Dermis microvascular lymphatic vessel endothelial cell (primary cell): ENCODE measurements at places on chromosomes 11 and 22. TPM values are rescaled to one million over a fixed set of nuclear protein-coding genes. Genes with fewer than 3 reads are reported as not detected.

Gene LARGE1
- 2.4 and 6.6 TPM in 2 replicates for total RNA-seq

Gene SLC37A2
- total RNA-seq = 0.90 and 1.1 TPM in 2 replicates

Gene TENM4
- total RNA-seq = under 0.01 and 0.13 TPM in 2 replicates

Gene GAL3ST3
- total RNA-seq = 0.26 and 0.38 TPM in 2 replicates

Gene BAIAP2L2
- 0.25 TPM in 1 of 2 replicates, not detected in the other for total RNA-seq

- DNase-seq = no peak
Measured at GRCh38 chr11:24238771-24239645, 257.8 kb upstream of the LUZP2 start.

DNA sequence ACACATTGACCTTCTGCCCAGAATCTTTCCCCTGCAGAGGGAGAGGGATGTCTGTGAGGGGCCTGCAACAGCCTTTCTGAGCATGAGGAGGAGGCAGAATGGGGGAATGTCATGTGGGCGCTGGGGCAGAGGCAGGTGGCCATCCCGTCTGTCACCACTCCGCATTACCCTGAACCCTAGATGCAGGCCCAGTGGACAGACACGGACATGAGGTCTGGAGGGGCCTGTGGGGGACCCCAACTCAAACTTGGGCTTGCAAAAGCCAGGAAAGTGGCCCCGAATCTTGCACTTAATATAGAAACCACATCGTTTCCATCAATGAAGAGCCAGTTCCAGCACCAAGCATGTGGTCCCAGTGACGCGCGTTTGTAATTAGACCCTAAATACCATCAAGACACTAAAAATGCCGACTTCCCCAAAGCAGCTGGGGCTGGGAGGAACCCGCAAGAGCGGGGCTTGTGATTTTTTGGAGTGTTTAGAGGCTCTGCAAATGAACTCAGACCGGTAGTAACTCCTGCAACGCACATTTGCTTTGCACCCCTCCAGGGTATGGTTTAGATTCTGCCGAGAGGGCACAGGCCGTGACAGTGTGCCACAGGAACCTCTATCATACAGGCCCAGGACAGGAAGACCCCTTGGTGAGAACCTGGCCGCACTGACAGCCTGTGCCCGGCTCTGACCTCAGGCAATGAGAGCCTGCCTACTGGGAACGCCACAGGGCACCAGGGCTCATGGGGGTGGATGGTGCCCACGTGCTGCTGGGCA, 109.3 kb downstream of the CTTN start:
- DNase-seq = no peak

GRCh38 chr11:121152764-121153163, 51.7 kb downstream of the TECTA start:
- DNase-seq = no peak

- DNase-seq = peak; percentile 62
Measured at GRCh38 chr11:74024261-74025029, 15.6 kb upstream of the UCP3 start.

DNA sequence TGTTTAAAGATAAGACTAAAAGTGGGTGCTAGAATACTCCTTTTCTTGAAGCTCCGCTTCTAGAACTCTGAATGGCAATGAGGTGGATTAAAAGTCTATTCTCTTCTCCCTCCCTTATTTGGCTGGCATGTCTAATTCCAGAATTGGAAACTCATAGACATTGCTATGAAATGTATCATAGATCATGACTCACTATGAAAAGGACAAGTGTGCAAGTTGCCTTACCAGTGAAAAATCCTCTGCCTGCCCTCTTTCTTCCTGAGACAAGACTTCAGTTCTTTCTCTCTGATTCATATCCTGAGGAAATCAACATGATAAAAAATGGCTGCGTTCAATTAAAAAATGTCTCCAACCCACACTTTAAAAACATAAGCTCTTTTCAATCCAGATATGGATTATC, 73.2 kb upstream of the BLID start:
- peak; percentile 94 for DNase-seq

GRCh38 chr11:46026606-46027293, 94.5 kb downstream of the PHF21A start:
- DNase-seq = no peak

DNA sequence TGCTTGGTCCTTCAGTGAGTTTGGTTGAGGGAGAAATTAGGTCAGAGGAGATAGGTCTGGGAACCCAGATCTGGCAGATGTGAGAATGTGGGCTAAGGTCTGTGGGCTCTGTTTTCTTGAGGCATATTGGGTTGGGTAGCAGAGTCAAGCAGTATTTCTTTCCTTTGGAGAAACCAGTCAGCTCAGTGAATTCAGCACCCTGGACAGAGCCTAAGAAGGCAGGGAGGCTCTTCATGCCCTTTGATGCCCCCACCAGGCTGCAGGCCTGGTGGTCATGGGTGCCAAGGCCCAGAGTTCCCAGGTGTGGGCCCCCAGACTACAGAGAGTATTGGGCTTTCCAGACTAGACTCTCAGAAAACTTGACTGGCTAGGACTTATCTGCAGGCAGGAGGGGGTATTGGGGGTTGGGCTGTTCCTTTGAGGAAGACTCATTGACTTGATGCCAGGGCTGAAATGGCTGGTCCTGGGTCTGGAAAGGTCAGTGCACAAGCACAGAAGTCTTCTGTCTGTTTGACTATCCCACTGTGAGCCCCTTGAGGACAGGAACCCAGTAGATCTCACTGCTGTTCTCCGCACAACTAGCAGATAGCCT, 45.3 kb upstream of the NECTIN1 start:
- DNase-seq = peak; percentile 30

DNA sequence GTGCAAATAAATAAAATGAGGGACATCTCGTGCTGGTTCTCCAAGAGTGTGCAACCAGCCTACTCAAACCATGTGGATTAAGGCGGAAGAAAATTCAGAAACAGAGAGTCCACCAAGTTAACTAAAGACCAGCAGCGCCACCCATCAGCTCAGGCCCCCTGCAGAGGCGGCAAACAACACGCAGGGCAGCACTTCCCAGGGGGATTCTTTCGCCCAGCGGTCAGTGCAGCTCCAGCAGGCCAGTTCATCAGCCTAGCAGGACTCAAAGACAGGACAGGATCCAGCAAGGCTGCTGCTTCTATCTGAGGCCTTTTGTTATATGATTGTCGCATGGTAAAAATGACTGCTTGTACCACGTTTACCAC, 51.7 kb downstream of the PACSIN2 start:
- DNase-seq = no peak

- DNase-seq = no peak
Measured at GRCh38 chr11:128302425-128303186, 284.8 kb downstream of the ETS1 start.

DNA sequence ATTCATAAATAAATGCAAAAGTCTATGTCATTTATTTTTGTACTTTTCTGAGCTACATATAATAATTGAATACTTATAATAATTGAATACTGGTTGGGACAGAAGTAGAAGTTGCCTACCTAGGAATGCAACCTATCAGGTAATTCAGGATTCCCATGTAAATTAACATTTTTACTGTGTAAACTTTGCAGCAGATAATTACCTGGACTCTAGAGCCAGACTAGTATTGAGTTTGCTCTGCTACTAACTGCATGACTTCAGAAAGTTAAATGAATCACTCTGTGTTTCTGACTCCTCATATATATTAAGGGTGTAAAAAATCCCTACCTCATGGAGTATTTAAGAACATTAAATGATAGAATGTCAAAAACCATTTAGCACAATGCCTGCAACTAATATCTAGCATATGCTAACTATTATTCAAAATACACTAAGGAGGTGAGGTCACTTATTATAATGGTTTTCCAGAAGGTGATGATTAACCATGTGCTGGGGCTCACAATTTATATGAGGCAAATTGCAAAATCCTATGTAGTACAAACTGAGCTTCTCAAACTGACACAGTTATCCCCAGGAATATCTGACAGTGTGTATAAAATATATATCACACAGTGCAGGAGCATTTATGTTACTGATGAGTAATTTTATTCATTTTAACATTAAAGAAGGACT, 138.1 kb upstream of the ANO3 start:
- no peak for DNase-seq

DNA sequence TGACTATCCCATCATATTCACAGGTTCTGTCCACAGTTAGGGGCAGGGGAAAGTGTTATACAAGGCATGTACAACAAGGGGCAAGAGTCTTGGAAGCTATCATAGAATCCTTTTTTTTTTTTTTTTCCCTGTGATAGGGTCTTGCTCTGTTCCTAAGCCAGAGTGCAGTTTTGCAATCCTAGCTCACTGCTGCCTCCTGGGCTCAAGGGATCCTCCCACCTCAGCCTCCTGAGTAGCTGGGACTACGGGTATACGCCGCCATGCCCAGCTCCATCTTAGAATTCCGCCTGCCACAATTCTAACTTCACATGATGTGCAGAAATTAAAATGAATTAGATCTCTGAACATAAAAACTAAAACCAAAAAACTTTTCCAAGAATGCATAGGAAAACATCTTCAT, 31.7 kb downstream of the ZFTA start:
- DNase-seq = no peak

DNA sequence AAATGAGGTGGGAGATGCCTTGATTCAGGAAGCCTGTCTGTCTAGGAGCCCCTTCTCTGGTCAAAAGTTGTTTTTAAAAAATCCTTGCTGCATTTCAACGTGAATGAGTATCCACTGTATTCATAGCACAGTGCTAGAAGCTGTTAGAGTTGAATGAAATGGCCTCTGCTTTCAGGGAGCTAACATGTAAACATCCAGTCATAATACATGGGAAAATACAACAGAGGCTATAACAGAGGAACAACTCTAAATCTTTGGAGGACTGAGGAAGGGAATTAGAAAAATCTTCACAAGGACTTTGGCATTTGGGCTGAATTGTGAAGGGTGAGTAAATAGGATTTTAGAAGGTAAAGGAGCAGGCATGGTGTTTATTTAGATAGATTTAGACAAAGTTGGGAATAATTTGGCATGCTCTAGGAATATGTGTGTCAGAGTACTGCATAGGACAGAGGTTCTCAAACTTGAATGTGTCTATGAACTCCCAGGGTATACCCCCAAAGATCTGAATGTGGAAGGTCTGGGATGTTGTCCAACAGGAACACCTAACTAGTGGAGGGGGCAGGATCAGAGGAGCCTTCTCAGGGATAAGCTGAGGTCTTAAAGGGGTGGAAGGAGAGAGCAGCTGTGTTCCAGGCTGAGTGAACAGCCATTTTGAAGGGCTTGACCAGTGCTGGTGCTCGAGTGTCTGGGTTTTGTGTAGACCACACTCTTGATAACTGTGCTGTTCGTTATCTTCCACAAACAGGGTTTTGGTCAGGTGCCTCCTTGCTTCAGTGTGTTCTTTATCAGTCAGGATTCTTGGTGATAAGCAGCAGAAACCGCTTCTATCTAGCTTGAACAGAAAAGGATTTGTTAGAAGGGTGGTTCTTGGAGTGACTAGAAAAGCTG, 12.7 kb downstream of the SREBF2 start:
- DNase-seq = no peak

GRCh38 chr22:50165436-50166123, 5.0 kb upstream of the PANX2 start:
- no peak for DNase-seq

- peak; percentile 57 for DNase-seq
Measured at GRCh38 chr22:22431271-22432220, 77.0 kb downstream of the ZNF280B start.

DNA sequence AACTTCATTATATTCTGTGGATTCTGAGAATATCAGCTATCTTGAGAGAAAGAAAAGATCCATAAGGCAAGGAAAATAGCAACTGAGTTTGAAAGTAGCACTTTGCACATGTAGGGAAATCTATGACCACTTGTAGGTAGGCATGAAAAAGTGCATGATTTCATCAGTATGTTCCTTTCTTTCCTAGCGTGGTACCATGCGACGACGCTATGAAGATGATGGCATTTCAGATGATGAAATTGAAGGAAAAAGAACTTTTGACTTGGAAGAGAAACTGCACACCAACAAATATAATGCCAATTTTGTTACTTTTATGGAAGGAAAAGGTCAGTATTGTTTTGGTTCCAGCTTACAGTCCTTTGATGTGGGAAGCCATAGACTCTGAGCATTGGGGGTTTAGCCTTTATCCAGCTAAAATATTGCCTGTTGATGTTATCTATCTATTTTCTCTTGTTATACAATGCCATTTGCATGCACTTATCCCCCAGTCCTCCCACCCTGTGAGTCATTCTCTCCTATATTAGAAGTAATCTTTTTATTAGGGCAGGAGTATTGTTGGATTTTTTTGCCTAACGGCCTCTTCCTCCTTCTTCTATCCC, 60.9 kb downstream of the KDM2A start:
- no peak for DNase-seq

DNA sequence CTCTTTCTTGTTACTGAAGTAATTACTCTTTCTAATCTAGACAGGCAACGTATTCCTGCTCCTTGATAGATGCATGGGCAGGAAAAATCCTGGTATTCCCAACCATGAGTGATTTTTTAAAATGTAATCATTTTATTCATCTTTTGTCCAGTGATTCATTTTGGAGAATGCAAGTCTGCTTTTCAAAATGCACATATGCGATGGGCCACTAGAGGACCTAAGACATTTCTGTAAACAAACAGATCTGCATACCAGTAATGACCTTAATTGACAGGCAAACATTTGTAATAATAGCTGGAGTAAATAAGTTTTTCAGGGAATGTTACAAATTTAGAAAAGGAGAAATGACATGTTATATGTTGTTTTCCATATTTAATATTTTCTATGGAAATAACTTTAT, 1167.6 kb downstream of the JRKL start:
- peak; percentile 6 for DNase-seq

GRCh38 chr11:66443602-66444001, 5.0 kb upstream of the MRPL11 start:
- no peak for DNase-seq

GRCh38 chr22:38959590-38959989, 2.2 kb downstream of the APOBEC3A start:
- DNase-seq = no peak

DNA sequence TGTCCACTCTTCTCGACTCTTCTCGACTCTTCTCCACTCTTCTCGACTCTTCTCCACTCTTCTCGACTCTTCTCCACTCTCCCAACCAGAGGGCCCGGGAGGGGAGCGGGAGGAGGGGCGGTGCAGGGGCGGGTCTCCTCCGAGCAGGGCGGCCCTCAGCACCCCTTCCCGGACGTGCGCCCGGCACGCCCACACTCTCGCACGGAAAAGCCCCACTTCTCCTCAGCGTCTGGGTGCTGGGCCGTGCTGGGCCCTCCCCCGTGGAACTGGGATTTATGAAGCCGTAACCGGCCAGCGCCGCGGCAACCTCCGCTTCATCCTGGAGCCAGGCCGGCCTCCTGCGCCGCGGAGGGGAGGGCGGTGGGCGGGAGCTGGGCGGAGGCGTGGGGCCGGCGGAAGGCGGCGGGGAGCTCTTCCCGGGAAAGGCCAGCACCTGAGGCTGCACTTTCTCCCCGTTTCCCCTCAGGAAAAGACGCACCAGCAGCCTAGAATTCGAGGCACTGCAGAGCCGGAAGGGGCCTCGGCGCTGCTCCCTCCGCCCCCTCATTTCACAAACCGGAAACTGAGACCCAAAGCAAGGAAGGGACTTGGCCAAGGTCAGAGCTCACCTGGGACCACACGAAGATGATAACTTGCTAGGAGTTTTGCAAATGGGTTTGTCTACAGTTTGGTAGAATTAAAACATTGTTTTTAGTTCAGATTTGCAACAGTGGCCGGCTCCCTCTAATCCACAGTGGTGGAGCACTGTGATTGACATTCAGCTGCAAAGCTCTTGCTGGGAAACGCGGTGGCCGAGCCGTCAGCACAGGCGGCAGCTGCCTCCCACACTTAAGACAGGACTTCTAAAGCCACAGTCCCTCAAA, 31.6 kb upstream of the JAM3 start:
- DNase-seq = peak; percentile 2
